ENCODE measurements at places on chromosomes 1 and 21.

DNA sequence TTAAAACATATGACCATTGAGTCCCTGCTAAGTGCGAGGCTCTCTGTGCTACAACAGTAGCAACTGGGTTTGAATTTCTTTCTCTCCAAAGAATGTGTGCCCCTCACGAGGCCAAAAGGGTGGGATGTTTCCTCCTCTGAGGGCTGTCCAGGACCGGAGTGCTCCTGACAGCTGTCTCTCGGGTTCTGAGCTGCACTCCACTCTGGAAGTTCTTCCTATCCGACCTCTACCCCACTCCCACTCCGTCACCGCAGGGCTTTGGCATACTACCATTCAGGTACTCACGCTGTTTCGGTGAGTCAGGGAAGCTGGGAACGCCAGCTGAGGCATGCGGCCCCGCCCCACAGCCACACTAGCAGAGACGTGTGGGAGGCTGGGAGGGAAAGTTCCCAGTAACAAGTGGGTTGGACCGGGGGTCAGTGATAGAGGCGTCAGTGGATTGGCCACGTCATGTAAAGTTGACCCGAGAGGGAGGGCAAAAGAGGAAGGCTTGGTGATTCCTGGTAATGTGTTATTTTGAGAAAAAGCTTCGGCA is 705 bp upstream of the SLC50A1 start:
- DNase-seq: no peak

GRCh38 chr1:209349363-209350308 is 233.9 kb upstream of the CAMK1G start:
- no peak for DNase-seq

- DNase-seq: no peak
Observed at GRCh38 chr1:248804771-248805681, 20.7 kb downstream of the SH3BP5L start.

DNA sequence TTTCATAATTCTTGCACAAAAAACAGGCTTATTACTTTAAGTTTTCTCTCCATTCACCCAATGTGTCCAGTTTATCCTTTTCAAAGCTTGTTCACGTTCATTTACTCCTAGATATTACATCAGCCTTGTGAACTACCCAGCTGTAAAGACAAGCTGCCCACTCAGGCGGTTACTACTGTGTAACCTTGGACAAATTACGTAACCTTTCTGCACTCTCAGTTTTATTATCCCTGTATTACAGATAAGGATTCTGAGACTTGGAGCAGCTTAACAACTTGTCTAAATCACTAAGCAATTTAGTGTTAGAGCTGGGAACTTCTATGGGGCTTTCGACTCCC is 20.5 kb upstream of the LPAR3 start:
- no peak for DNase-seq

GRCh38 chr1:210650403-210650802 is 321.7 kb downstream of the HHAT start:
- no peak for DNase-seq

DNA sequence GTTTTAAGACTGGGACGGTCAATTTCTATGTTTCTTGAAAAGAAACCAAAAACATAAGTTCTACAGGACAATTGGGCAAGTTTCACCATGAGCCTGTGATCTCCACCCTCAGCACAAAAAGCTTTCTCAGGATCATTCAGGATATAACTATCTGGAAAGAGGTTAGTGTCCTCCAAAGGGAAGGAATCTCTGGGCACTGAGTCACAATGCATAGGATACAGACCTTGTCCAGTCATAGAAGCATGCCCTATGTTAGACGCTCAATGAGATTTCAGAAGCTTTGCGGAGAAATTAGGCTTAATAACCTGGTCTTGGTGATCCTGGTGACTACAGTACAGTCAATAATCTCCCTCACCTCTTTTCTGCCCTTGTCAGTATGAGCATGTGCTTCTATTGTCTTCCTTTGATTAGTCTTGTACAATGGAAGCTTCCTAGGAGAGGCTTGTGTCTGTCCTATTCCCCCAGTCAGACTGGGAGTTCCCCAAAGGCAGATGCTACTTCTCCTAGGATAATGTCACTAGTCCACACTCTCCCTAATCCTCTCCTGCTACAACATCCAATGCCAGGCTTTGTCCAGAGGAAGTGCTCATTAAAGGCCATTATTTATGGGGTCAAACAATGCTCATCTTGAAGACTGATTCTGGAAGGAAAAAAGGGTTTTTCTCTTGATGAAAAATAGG is 97.4 kb downstream of the KCNH1 start:
- no peak for DNase-seq

- no peak for DNase-seq
Observed at GRCh38 chr1:99305626-99306025, 41.3 kb downstream of the PLPPR4 start.

- DNase-seq: no peak
Observed at GRCh38 chr1:59007820-59008598, 224.2 kb upstream of the JUN start.

DNA sequence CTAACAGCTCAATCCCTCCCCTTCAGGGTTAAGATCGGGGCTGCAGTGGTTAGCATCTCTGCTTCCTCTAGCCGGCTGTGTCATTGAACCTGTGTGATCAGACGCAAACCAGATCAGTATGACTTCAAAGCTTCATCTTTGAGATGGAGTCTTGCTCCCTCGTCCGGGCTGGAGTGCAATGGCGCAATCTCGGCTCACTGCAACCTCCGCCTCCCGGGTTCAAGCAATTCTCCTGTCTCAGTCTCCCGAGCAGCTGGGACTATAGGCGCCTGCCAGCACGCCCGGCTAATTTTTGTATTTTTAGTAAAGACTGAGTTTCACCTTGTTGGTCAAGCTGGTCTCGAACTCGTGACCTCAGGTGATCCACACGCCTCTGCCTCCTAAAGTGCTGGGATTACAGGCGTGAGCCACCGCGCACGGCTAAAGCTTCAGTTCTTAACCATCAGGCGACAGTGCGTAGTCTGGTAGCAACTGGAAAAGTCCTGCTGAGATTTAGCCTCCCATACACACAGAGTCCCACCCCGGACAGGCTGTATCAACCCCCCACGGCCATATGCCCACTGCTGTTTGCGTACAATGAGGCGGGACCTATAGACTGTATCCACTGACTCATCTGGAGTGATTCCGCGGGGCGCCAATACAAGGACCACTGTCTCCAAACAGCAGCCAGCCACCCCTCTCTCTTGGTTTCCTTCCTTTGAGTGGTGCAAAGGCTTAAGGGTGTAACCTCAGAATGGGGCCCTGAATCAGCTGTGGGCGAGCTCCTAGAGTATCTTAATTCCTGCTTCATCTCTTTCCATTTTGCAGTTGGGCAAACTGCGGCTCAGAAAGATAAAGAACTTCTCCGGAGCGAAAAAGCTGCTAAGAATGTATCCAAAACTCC is 23.3 kb downstream of the CELA3A start:
- DNase-seq: no peak

GRCh38 chr21:27363719-27364477 is 397.0 kb upstream of the ADAMTS5 start:
- DNase-seq: no peak
